Stimulated activated CD4-positive, alpha-beta T cell treated with anti-CD3 and anti-CD28 coated beads, Interleukin-2, amount 100 ng/mL, for 24 hours (primary cell): ENCODE measurements at places on chromosomes 12 and 14.

DNA sequence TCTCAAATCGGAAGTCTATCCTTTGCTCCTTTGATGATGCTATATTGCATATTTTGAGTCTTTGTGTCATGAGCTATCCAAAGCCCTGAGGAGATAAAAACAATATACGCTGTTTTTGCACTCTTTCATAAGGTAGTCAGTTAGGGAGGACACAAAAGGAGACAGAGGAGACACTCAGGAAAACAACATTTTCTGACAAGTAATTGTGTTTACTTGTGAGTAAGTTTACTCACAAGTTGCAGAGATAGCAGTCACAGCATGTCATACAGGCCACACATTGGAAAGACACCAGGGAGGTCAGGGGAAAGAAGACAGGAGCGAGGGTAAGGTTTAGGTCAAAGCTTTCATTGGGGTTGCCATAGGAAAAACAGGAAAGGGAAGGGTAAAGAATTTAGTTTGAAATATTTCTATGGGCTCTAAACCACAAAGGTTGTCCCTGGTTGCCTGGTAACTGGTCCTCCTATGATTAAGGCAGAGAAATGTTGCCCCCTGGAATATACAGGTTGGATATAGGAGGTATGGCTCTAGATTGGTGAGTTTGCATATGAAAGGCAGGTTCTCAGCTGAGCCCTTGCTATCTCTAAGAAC lies 7.4 kb upstream of the GABARAPL1 start:
- DNase-seq = no peak

DNA sequence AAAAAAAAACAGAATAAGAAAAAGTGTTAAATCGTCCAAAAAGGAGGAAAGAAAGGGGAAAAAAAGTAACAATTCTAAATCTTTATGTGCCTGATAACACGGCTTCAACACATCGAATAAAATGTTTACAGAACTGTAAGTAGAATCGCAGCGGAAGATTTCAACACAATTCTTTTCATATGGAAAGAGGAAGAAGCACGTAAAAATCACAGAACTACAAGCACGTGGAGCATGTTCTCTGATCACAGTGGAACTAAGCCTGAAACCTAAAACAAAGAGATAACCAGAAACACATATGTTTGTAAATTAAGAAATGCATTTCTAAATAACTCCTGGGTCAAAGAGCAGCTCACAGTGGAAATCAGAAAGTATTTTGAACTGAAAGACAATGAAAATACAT lies 8.7 kb downstream of the CLEC7A start:
- DNase-seq = no peak

- no peak for DNase-seq
These were observed 9.1 kb upstream of the GLT1D1 start for GRCh38 chr12:128844031-128844635.

DNA sequence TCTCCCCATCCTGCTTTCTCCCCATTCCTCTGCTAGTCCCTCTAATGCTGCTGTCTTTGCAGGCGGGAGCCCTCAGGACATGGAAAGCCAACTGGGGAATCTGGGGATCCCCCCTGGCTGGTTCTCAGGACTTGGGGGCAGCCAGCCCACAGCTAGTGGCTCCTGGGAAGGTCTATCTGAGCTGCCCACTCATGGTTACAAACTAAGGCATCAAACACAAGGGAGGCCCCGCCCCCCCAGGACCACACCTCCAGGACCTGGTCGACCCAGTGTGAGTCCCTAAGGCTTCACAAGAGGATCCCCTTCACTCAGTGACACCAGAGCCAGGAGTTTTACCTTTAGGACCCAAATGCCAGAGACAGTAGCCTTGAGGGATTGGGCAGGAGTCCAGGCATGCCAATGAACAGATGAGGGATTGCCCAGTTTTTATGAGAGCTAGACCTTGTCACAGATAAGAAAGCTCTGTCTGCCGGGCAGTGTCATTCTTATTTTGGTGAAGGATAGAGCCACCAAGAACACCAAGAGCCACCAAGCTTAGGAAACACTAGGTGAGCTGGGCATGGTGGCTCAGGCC lies 8.0 kb upstream of the CPNE6 start:
- no peak for DNase-seq

GRCh38 chr12:92847368-92847767 lies 81.7 kb downstream of the EEA1 start:
- DNase-seq = no peak

DNA sequence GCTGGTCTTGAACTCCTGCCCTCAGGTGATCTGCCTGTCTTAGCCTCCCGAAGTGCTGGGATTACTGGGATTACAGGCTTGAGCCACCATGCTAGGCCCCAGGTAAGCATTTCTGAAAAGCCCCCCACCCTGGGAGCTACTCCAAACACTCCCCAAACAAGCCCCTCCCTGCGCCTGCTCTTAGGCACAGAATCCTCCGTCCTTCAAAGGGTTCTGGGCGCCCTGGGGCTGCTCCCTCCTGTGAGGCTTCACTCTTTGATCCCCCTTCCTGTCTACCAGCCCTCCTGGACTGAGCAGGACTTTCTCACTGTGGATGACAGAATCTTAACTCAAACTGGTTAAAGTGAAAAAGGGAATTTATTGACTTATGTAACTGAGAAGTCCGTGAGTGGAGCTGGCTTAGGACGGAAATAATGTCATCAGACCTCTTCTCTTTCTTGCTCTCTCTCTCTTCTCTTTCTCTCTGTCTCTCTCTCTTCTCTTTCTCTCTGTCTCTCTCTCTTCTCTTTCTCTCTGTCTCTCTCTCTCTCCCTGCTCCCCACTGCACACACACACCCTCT lies 66.9 kb upstream of the CLMN start:
- no peak for DNase-seq

DNA sequence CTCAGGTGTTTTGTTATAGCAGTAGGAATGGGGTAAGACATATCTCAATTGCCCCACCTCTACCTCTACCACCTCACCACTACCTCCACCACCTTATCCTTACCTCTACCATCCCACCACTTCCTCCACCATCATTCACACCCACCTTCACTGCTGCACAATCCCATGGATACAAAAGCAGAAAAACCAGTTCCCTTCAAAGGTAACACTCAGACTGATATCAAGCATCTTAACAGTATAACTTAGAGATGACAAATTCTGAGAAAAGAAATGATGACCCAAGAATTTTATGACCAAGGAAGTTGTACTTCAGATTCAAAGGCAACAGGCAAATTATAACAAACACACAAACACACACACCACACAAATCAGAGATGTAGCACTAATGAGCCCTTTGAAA lies 189.4 kb downstream of the NUAK1 start:
- no peak for DNase-seq

GRCh38 chr14:75016815-75017214 lies 14.1 kb downstream of the EIF2B2 start:
- DNase-seq = no peak

GRCh38 chr14:79734151-79734550 lies 477.2 kb downstream of the DIO2 start:
- no peak for DNase-seq

- DNase-seq = no peak
These were observed 377 bp upstream of the BCL7A start for GRCh38 chr12:122021193-122021821.

DNA sequence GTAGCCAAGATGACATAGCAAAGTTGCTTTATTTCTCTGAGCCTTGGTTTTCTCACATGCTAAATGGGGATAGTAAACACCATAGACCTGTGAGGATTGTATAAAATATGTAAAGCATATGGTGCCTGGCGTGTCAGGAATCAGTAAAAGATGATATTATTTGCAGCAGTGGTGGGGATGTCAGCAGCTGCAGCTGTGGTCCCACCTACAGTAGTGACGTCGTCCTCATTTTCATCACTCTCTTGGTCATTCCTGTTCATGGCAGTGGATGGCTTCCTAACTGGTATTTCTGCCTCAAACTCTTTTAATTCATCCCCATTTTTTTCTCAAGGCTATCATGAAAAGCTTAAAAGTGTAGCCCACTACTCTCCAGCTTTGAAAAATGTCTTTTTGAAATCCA lies 12.1 kb downstream of the BMAL2 start:
- no peak for DNase-seq

- peak; percentile 18 for DNase-seq
These were observed 5.5 kb downstream of the DNAH10 start for GRCh38 chr12:123767613-123768012.

DNA sequence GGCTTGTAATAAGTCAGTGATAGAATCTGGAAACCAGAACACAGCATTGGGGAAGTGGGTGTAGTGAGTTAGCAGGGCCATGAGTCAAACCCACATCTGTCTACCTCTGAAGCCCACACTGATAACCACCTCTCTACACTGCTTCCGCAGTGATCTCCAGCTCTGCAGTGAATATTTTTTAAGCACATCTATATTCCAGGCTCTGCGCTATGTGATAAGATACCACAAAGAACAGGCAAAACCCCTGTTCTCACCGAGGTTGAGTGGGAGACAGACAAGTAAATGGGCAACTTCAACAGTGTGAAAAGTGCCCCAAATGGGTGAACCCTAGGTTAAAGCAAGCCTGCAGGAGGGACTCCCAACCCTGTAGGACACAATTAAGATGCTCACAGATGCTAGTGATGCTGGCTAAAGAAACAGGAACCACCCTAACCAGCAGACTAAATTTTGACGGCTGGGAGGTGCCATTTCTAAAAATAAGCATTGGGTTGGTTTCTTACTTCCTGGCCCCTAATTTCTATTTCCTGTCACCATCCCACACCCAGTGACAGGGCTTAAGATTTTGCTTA lies 375.0 kb downstream of the DPF3 start:
- DNase-seq = peak; percentile 18

GRCh38 chr12:123164710-123165261 lies 13.9 kb upstream of the PITPNM2 start:
- DNase-seq = no peak

DNA sequence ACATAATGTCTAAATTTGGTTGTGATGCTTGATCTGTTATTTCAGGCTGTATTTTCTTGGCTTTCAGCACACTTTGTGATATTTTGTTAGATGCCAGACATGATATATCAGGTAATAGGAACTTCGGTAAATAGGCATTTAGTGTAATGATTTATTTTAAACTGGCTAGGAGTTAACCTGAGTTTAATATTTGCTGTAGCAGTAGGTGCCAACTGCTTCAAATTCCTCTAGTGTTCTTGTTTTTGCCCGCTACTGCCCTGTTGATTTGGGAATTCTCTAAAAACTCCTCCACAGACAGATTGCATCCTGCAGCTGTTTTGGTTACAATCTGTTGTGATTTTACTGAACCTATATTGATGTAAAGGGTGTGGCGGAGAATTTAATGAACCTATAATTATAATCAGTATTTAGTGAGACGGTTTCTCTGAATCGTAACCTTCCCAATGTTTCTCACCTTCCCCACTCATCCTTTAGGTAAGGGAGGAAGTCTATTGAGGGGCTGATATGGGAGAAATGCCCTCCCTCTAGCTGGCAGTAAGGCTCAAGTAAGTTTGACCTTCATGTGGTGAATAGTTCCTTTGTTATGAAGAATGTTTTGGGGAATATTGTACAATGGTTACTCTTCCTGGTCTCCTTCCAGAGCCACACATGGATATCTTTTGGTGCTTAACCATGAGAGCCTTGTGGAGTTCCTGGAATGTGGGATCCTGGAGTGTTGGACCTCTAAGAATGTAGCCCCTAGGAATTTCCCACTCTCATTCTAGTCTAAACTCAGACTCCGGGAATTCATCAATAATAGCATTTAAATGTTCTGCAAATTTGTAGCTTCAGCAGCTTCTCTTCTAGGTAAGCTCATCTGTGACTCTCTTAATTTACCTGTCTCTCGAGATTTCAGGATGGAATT lies 634.1 kb downstream of the FSCB start:
- DNase-seq = no peak

DNA sequence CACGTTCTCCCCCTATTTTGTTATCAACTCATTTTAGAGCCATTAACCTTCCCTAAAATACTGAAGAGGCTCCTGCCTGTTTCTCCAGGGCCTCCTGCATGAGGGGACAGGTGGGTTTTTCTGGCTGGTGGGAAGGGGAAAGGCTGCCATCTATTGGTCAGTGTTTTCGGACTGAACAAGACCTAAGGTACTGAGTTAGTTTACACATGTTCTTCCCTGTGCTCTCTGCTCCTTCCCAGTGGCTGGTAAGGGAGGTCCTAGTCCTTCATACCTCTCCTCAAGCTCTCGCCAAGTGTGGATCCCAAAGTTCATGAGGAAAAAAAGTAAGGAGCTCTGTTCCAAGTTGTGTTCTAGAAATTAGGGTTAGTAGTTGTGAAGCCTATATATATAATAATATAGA lies 357.5 kb downstream of the FSCB start:
- DNase-seq = no peak

DNA sequence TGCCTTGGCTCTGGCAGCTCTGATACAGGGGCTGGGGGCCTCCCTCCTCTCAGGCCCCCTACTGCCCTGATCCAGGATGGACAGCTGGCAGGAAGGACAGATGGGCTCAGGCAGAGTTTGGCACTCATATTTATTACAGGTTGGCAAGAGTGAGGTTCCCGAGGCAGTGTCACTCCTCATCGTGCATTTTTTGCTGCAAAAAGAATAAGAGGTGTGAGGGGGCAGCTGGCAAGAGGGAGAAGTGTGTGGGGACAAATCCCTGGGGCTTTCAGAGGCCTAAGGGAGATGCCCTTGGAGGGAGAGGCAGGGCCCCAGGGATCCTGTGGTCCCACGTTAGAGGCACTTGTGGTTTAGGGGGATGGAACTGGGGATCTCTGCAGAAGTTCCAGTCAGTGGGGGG lies 5.0 kb downstream of the CMTM5 start:
- no peak for DNase-seq

- no peak for DNase-seq
These were observed 212.8 kb downstream of the CACNA1C start for GRCh38 chr12:2265461-2266167.

DNA sequence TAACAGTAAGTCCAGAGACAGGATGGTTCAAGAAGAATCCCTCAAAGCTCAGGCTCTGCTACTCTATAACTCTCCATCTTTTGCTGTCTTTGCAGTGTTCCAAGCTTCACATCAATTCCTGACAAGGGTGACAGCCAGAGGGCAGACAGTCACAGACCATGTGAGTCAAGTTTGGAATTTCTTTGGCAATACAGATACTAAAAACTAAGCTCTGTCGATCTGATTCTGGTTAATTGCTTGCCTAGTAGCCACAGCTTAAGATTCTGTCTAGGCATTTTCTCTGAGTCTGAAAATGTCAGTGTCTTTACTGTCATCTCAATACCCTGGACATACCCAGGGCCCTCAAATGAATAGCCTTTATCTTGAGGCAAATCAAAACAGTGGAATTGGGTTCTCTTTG lies 153.7 kb downstream of the CEP128 start:
- no peak for DNase-seq

- peak; percentile 56 for DNase-seq
These were observed at the start of gene SLC22A17 for GRCh38 chr14:23352506-23353432. Gene SLC22A17, minus strand, starts transcription at chr14:23352887.

GRCh38 chr12:2891240-2892053 lies 756 bp downstream of the TULP3 start:
- DNase-seq = peak; percentile 40

GRCh38 chr12:15796493-15797141 lies 7.4 kb upstream of the EPS8 start:
- DNase-seq = no peak

DNA sequence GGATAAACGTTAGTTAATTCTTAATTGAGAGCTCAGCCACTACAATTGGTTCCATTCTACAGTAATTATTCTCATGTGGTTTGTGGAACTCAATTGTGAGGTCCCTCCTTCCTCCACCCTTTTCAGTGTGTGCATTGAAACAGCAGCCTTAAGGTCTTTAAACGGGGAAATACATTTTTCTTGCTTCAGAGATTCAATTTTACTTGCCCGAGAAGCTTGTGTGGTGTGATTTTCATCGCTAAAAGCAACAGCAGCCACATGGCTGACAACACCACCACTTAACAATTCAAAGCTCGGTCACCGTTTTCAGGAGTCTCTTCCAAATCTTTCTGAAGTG lies 733 bp upstream of the PPFIBP1 start:
- no peak for DNase-seq

- DNase-seq = no peak
These were observed 235.0 kb downstream of the CRADD start for GRCh38 chr12:93912086-93912733.
